ENCODE measurements at places on chromosomes 6 and 20.

DNA sequence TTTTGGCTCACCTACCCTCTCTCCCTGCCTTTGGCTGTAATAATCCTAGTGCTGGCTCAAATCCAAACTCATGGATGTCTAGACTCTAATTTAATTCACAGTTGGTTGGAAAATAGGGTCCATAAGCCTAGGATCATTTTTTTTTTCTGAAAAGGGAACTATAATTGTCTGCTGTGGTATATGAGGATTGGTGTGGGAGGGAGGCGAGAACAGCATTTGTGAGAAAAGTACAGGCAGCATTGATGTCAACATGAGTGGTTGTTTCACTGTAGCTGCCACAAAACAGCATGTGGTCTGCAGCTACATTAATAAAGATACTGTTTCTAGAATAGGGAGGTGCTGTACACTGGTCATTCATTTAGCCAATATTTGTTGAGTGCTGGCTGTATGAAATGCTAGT lies 18.6 kb upstream of the POLR1H start:
- DNase-seq, result no peak

DNA sequence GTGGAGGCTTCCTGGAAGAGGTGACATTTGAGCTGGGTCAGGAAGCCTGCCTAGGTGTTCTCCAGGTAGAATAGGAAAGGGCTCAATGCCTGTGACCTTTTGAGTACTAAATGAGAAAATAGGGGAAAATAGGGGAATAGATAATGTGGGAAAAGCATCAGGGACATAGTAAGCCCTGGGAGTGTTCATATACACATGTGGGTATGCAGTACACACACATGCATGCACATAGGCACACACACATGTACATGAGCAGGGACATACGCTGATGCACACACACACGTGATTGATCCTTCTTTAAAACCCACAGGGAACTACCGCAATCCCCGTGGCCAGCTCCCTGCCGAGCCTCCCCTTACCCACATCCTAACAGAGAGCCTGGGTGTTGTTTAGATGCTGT lies 351.7 kb downstream of the CDH4 start:
- DNase-seq, result peak; percentile 5

GRCh38 chr6:140205795-140206593 lies 831.5 kb upstream of the CITED2 start:
- no peak for DNase-seq

GRCh38 chr6:335572-335971 lies 43.3 kb downstream of the DUSP22 start:
- no peak for DNase-seq

- DNase-seq, result no peak
Observed at GRCh38 chr20:25480156-25480555, 72.7 kb downstream of the GINS1 start.

DNA sequence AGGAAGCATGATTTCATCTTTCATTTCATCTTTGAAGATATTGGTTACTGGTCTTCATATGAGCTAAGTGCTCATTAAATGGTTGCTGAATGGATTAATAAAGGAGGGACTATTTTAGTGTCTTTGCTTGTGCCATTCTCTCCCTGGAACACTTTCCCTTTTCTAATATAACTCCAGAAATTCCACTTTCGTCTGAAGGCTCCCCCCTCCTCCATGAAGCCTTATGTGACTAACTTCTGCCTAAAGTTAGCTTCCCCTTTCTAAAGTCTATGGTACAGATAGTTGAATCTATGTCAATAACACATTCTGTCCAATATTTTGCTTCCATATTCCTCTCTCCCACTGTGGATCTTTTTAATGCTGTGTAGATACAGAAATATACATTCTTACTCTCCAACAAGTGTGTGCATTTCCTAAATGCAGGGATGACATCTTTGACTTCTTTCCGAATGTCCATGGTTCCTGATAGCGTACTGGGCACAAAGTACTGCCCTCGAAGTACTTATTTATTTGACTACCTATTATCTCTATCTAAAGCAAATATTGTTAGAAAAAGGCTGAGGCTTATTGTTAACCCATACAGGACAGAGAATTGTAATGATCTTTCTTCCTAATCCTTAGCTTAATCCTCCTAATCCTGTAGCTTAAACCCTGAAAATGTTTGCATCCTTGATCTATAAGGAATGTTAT lies 84.7 kb upstream of the ELOVL5 start:
- DNase-seq, result no peak

- no peak for DNase-seq
Observed at GRCh38 chr20:9442858-9443257, 71.5 kb upstream of the LAMP5 start.

DNA sequence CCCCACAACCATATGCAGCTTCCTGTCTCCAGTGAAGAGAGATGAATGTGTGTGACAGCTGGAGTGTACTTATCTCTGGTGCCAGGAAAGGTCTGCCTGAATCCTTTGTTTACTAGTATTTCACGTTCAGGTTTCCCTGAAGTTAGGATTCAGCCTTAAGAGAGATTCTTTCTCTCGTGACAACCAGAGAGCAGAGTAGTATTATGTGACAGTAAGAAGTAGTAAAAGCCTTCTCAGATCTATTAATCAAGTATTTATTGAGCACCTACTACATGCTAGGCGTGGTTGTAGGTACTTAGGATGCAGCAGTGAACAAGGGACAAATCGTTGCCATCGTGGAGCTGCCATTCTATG lies 949 bp downstream of the KIFC1 start:
- DNase-seq, result no peak

DNA sequence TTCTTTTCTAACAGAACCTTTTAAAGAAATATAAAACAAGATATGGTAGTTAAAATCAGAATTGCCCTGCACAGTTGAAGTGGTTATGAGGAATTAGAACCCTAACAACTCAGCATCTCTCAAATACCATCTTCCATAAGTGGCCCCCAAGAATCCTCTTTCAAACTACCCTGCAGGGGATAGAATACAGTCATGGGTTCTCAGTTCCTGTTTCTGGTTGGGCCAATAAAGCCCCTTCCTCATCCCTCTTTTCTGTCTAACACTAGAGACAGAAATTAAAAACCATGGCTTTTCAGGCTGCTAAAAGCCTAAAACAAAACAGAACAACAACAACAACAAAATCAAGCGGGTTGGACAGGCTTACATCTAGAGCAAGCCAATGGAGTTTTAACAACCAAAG lies 6.7 kb upstream of the LCA5 start:
- no peak for DNase-seq

GRCh38 chr6:4085332-4085700 lies 6.4 kb upstream of the FAM217A start:
- DNase-seq, result no peak
